ENCODE measurements at places on chromosomes 6 and 20.
A peak's percentile ranks its signal among the peaks of the same experiment; 100 is the strongest.

- no peak for DNase-seq
Measured at GRCh38 chr6:166903500-166903899, 52.9 kb downstream of the RNASET2 start.

- no peak for DNase-seq
Measured at GRCh38 chr6:4270776-4271175, 135.4 kb upstream of the ECI2 start.

GRCh38 chr20:64136004-64136710 is 28.1 kb upstream of the MYT1 start:
- no peak for DNase-seq

DNA sequence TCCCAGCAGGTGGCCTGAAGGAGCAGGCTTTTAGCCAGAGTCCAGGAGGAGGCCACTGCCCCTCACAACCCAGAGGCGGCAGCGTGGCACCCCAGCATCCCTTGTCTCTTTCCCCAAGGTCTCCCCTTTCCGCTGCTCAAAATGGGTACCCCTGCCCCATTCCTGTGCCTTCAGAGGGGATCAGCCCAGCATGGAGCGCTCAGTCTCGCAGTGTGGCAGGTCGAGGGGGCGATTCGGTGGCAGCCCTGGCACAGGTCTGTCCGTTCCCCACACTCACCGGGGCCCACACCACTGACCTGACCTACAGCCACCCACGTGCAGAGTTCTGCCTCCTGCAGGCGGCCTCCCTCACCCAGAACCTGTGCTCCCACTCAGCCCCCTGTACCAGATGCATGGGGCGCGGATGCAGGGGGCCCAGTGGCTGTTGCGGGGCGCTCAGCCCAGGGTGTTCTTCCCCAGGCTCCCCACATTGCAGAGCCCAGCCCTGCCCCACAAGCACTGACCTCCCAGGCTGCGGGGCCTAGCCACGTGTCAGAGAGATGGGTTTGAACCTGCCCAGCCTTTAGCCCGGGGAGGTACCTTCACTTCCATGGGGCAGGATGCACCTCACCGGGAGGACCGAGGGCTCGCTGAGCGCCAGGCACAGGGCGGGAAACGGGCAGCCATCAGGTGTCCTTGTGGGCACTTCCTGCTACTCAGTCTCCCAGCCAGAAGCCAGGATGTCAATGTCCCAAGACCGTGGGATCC is 41.8 kb downstream of the DSTN start:
- DNase-seq: no peak

- no peak for DNase-seq
Measured at GRCh38 chr6:148293181-148293995, 49.2 kb upstream of the SASH1 start.

DNA sequence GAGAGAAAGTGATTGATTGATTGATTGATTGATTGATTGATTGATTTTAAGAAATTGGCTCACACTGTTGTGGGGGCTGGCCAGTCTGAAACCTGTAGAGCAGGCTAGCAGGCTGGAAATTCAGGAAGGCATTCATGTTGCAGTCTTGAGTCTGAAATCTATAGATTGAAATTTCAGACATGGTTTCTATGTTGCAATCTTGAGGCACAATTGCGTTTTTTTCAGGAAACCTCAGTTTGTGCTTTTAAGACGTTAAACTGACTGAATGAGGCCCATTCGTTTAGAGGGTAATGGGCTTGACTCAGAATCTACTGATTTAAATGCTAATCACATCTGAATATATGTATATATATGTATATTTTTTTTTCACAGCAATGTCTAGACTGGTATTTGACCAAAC is 106.3 kb downstream of the STXBP5 start:
- DNase-seq: no peak

GRCh38 chr6:69337311-69337710 is 459.5 kb downstream of the LMBRD1 start:
- DNase-seq: peak; percentile 27

- DNase-seq: no peak
Measured at GRCh38 chr6:46255528-46255927, 84.7 kb upstream of the ENPP5 start.

DNA sequence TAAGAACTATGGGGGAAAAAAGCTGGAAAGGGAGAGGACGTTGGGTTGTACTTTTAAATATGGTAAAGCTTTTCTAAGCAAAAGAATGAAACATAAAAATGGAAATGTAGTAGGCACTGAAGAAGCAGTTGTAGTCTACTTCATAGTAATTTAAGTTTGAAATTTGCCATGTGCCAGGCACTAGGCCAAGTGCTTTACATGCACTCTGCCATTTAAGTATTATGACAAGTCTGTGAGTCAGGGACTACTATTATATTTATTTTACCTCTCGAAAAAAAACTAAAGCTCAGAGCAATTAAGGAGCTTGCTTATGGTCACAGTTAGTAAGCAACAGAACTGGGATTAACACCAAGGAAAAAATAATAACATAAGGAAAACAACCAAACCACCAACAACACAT is 257.8 kb downstream of the GMDS start:
- no peak for DNase-seq

DNA sequence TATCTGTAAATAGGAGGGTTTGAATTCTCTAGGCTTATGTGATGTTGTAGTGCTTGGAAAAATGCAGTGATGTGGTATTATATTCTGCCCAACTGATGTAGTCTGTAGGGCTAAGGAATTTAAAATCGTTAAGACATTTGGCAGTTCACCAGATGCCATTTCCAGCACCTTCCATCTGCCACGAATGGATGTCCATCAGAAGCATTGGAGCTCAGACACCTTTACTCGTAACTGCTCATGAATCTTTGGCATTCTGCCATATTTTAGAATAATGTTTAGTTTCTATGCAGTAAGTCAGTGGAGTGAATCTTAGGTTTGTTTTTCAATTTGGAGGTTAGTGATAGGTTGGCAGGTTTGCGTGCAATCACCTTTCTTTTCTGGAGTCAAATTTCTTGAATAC is 2.4 kb upstream of the SYTL3 start:
- DNase-seq: no peak

GRCh38 chr6:127162836-127163235 is 44.4 kb downstream of the RSPO3 start:
- no peak for DNase-seq

DNA sequence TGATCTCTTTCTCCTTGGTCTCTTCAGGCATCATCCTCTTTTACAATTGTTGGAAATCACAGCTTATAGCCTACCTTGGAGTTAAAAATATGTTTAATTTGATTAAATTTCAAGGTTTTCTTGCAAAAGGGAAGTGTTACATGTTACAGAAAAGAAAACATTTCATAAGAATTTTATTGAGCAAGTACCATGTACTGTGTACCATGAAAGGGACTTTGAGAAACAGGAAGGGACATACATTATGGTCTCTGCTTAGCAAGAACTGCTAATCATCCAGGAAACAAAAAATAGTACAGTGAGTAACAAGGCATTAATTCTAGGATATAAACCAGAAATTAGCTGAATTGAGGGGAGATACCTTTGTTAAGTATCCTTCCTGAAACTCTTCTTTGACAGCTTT is 145.3 kb upstream of the SPACA1 start:
- DNase-seq: no peak

GRCh38 chr20:49872056-49872455 is 43.3 kb downstream of the SPATA2 start:
- no peak for DNase-seq

DNA sequence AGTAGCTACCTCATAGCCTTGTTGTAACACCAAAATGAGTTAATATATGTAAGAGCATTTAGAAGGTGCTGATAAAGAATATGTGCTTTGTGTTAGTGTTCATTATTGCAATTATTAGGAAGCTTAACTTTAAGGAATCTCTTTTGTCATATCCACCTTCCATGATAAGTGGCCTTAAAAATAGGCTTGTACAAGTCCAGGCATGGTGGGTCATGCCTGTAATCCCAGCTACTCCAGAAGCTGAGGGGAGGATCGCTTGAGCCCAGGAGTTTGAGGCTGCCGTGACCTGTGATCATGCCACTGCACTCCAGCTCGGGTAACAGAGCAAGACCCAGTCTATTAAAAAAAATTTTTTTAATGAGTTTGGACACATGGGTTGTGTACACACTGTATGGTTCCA is 285.5 kb downstream of the ZFAND3 start:
- no peak for DNase-seq

Measured in SK-MEL-5 (cell line).